ENCODE measurements at places on chromosomes 13 and 19.

GRCh38 chr19:6014551-6015135, 36.7 kb upstream of the RANBP3 start:
- DNase-seq, result no peak

DNA sequence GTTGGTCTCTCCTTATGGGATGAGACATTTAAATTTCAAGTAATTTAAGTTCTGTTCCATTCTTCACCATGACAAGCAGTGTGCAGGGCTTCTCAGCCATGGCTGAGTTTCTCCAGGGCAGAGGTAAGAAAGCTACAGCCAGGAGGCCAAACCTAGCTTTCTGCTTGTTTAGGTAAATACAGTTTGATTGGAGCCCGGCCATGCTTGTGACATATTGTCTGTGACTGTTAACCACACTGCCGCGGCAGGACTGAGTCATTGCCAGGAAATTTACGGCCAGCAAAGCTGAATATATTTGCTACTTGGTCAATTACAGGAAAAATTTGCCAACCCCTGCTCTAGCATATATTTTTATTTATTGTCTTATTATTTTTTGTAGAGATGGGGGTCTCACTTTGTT, 10.7 kb downstream of the NLRP8 start:
- peak; percentile 53 for DNase-seq

DNA sequence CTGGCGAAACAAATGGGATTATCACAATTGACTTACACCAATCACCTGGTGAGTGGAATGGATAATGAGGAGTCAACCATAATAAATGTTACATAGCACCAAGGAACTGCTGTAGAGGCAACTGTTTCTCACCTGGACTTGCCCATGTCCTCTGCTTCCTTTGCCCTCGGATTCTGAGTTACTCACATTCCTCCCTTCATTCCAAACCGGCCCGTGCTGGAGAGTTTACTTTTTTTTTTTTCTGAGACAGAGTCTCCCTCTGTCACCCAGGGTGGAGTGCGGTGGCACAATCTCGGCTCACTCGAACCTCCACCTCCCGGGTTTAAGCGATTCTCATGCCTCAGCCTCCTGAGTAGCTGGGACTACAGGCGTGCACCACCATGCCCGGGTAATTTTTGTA, 41.5 kb upstream of the TSC22D1 start:
- no peak for DNase-seq

GRCh38 chr19:3034406-3034655, 5.3 kb upstream of the TLE2 start:
- no peak for DNase-seq

DNA sequence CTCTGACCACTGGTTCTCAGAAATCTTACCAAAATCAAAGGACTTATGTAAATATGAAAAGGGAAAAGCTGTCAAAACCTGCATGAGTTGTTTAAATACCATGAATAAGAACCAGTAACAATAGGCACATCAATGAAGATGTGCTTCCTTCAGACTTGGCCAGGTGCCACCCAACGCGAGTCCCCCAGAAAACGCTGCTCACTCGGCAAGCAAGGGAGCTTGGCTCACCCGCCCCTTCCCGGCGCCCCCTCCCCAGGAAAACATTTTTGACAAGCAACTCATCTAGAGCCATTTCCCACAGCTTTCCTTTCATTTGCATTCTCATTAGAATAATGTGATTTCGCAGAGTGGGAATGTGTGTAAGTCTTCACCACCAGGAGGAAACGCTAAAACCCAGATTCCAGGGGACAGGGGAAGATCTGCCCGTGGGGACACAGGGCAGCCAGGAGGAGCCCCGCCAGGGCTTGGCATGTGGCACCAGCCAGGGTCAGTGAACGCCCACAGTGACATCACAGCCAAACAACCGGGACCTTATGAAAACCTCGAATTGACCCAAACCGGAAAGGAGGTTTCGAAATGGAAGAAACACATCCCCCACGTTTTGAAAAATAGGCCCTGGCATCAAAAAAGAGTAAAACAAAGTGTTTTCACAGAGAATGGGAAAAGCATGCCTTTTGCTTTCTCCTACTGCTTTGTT, 366.2 kb upstream of the TSHZ3 start:
- no peak for DNase-seq

GRCh38 chr13:30818323-30818960, 83.1 kb downstream of the ALOX5AP start:
- DNase-seq, result peak; percentile 85

DNA sequence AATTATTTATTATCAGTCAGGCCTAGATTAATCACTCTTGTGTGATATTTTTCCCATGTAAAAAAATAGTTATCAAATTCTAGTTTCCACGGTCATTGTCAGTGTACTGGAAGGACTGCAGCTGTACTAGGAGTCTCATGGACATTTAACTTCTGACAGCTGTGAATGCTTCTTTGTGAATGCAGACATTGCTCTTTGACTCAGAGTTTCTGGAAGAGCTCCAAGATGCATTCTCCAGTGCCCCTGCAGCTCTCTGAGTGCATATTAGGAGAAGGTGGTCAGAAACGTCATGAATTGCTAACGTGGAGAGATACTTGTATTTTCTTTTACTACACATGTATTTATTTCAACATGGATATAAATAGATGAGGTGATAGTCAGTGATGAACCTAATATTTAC, 9.7 kb upstream of the SLITRK5 start:
- peak; percentile 90 for DNase-seq

DNA sequence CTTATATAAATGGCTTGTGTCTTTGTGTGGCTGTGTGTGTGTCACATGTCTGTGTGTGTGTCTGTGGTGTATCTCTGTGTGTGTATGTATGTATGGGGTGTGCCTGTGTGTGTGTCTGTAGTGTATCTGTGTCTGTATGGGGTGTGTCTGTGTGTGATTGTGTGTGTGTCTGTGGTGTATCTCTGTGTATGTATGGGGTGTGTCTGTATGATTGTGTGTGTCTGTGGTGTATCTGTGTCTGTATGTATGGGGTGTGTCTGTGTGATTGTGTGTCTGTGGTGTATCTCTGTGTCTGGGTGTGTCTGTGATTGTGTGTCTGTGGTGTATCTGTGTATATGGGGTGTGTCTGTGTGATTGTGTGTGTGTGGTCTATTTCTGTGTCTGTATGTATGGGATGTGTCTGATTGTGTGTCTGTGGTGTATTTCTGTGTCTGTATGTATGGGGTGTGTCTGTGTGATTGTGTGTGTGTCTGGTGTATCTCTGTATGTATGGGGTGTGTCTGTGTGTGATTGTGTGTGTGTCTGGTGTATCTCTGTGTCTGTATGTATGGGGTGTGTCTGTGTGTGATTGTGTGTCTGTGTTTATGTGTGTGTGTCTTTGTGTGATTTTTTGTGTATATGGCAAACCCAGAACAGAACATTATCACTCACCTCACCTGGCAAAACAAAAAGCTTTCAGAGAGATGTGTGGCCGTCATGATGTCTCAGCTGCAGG, 56.1 kb upstream of the MCF2L start:
- no peak for DNase-seq

- DNase-seq, result no peak
Measured at GRCh38 chr19:5585461-5586299, 17.9 kb upstream of the TINCR start.

GRCh38 chr13:61600360-61601033, 184.8 kb upstream of the PCDH20 start:
- no peak for DNase-seq

- peak; percentile 41 for DNase-seq
Measured at GRCh38 chr19:15304140-15304705, 28.1 kb downstream of the BRD4 start.

DNA sequence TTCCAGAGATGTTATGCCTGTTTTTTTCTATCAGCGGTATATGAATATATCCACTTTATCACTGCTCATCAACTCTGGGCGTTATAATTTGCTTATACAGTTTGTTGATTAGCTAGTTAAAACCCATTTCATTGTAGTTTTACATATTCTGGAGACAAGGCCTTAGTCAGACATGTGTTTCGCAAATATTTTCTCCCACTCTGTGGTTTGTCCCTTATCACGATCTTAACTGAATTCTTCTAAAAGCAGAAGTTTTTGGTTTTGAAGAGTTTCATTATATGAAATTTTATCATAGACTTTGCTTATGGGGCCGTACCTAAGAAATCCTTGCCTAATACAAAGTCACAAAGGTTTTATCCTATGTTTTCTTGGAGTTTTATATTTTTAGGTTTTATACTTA, 84.6 kb downstream of the FRY start:
- DNase-seq, result no peak
